ENCODE measurements at places on chromosomes 2 and 18. TPM values are rescaled to one million over a fixed set of nuclear protein-coding genes. Genes with fewer than 3 reads are reported as not detected.

IL18RAP gene
- total RNA-seq: not detected

CTLA4 gene
- not detected for total RNA-seq

MAP2 gene
- 0.59 TPM for total RNA-seq

SH2D6 gene
- not detected for total RNA-seq

TRIB2 gene
- total RNA-seq: 8.9 TPM

BOLL gene
- total RNA-seq: not detected

DYSF gene
- 0.30 TPM for total RNA-seq

GPR45 gene
- not detected for total RNA-seq

TTC21B gene
- 44.2 TPM for total RNA-seq

NT5DC4 gene
- not detected for total RNA-seq

SCN1A gene
- total RNA-seq: not detected

SOX11 gene
- 11.9 TPM for total RNA-seq

All from smooth muscle cell of the umbilical artery (primary cell).